ENCODE measurements at places on chromosomes 11 and 22.

DNA sequence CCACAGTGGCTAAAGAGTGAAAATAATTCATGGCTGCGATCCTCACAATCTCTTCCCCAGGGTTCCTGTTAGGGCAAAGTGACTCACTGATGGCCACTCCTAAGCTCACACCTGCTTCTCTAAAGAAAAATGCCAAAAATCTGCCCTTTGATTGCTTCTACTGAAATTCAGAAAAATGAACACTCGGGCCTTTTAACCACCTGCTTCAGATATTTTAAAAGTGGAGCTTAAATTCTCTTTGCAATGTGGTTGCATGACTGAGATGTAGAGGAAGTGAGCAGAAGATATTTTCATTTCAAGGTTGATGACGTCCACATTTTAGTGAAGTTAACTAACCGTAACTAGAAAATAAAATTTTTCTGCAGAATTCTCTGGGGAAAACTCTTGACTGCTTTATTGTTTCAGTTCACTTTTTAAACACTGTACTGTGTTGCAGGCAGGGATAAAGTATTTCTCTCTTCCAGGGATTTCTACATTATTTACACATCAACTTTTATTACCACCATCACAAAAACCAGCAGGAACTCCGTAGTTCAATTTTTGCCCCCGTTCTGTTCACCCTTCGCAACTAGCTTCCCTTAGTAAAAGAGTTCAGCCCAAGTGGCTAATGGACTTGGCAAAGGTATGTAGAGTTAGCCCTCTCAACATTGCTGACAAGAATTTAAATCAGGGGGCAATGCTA lies 8.5 kb downstream of the RAB30 start:
- DNase-seq = no peak

- DNase-seq = no peak
Observed at GRCh38 chr11:121134741-121135312, 33.8 kb downstream of the TECTA start.

DNA sequence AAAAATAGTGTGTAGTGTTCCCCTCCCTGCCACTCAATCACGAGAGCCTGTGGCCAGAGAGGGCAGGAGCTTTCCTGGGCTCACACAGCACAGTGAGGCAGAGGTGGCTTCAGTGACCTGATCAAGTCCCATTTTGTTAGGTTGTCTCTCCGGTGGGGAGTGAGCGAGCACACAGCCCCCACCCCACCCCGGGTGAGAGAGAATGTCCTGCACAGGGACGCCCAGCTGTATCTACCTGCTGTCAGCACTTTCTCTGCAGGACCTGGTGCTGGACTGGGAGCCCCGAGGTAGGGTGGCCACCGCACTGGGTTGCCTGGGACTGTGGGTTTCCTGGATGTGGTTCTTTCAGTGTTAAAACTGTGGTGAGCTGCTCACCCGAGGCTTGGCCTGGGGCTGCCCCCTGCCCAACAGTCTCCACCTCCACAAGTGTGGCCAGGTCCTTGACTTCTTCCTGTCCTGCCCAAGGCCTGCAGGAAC lies 6.1 kb downstream of the CAPN5 start:
- DNase-seq = no peak

DNA sequence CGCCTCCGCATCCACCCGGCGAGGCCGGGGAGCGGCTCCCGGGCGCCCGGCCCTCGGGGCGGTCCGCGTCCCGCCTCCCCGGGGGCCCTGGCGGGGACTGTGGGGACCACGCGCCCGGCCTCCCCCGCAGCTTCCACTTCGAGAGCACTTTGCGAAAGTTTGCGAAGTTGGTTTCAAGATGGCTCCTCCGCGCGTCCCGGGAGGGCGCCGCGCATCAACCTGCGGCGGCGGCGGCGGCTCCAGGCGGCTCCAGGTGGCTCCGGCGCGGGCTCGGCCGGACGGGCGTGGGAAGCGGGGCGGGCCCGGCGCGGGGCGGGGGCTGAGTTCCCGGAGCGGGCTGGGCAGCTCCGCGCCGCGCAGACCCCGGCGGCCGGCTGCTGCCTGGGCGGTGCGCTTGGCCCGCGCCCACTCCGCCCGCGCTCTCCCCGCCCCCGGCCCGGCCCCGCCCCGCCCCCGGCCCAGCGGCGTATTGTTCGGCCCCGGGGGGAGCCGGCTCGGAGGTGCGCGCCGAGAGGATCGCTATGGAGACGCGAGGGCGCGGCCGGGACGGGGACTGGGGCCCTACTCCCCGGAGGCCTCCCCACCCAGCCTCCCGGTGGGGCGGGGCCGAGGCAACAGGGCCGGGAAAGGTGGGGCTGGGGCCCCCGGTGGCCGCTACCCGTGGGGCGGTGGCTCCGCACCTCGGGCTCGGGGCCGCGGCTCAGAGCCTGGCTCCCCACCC lies at the start of gene CELSR1:
Gene CELSR1, minus strand, starts transcription at position 396 of the 721 bp plus-strand sequence. CDS start 450 bp downstream, outside the sequence.
- DNase-seq = no peak

DNA sequence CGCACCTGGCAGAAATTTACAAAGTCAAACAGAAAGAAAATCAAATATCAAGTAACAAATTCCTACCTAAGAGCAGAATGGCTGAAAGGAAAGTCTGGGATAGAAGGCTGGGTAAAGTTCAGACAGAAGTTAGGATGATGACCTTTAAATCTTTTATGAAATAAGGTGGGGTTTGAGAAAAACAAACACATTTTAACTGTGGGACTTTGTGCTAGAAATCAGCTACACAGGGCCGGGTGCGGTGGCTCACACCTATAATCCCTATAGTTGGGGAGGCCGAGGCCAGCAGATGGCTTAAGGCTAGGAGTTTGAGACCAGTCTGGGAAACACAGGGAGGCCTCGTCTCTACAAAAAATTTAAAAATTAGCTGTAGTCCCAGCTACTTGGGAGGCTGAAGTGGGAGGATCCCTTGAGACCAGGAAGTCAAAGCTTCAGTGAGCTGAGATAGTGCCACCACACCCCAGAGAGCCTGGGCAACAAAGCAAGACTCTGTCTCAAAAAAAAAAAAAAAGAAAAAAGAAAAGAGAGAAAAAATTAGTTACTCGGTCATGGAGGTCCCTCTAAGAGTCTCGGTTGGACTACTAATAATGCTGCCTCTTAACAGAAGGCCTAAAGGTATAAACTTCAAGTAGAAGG lies 119.7 kb upstream of the BID start:
- no peak for DNase-seq

DNA sequence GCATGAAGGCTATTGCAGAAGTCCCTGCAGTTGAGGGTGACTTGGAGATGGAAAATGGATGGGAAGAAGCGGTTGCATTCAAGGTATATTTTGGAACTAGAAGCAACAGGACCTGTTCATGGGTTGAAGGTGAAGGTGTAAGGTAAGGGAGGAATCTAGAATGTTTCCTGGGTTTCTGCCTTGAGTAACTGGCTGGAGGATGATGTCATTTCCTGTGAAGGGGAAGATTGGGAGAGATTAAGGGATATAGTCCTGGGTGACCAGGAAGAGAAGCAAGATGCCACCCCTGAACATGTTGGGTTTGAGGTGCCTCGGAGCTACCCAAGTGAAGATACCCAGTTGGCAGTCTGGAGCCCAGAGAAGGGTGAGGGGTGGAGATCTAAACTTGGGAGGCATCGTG lies 12.1 kb upstream of the MOGAT2 start:
- no peak for DNase-seq

- DNase-seq = no peak
Observed at GRCh38 chr11:93501856-93502255, 41.3 kb downstream of the SMCO4 start.

DNA sequence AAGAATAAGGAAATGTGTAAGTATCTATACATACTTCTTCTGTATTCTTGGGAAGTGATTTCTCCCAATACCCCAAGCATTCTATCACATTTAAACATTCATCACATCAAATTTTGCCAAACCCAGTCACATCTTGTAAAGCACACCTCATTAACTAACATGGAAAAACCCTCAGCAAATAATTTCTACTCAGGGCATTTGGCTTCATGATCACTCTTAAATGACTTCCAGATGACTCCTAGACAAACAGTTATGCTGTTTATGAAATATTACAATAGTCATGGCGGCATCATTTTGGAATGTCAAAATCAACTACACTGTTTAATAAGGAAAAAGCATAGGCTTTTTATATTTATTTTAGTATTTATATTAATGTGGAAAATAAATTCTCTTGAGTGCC lies 47.3 kb upstream of the CCDC34 start:
- DNase-seq = no peak

- DNase-seq = peak; percentile 16
Observed at GRCh38 chr11:35554491-35555437, 29.3 kb upstream of the PAMR1 start.

DNA sequence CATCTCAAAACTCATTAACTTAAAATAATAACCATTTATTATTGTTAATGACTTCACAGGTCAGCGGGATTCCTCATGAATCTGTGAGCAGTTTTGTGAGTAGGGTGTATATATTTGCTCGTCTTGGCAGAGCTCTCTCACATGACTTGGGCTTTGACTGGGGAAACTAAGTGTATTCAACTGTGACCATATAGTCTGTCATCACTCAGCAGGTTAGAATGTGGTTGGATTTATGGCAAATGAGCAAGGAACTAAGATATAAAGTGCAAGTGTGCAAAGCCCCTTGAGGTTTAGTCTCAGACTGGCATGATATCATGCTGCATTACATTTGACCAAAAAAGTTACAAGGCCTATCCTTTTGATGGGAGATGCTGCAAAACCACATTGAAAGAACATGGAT lies 254.8 kb downstream of the CNTN5 start:
- DNase-seq = no peak

DNA sequence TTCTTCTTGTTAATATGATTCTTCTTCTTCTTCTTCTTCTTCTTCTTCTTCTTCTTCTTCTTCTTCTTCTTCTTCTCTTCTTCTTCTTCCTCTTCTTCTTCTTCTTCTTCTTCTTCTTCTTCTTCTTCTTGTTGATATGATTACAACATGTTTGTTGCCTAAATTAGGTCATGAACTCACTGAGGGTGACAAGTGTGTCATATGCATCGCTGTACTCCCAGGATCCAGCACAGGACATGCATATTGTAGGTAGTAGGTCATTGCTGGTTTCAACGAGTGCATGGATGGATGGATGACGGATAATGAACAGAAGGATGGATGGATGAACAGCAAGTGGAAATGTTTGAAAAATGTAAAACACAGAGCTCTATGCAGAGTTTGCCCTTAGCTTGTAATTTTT lies 14.9 kb upstream of the PVALB start:
- DNase-seq = no peak

DNA sequence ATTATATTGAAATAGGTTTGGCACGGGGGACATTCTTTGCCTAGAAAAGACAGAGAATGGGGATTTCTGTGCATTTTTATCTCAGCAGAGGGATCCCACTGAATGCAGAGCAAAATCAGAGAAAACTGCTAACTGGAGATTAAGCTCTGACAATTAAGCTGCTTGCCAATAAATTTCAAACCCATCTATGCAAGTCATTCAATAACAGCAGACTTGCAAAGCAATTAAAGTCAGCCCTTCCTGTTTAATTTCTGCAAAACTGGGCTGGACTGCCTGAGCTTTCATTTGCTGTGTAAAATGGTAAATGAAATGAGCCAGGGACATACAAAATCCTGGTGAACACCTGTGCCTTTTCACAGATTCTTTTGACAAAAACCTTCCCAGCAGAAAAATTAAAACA lies 1273.9 kb upstream of the CNTN5 start:
- DNase-seq = no peak

DNA sequence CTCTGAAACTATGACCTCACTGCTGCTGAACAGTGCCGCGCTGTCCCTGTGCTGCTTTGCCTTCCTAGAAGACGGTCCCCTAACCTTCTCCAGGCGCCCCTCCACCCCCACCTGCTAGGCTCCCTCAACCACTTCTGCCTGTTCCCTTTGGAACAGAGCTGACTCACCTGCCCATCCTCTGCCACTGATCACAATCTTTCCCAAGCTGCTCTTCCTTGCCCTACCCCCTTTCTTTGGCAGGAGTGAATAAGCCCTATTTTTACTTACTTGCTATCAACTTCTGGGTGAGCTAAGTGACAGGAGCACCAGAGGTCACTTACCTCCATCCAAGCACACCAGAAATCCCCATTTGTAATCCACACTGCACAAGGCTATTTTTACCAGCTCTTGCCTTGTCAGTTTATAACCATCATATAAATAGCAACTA lies 116.0 kb upstream of the BID start:
- no peak for DNase-seq

DNA sequence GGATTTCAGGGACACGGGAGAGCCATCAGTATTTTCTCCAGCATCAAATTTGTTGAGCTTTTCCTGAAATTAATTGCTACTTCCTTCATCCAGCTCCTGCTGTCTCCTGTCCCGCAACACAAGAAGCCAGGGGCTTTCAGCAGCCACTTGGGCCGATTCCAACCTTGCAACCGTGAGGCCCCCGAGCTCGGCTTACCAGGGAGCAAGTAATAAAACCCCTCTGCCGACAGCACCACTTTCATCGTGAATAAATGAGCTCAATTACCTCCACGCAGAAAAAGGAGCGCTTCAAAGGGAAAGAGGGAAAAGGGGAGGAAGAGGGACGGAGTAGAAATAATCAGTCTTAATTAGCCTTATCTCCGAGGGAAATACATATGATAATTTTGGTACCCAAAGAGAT lies 76.6 kb downstream of the CELSR1 start:
- DNase-seq = no peak

GRCh38 chr11:23679041-23679440 lies 817.8 kb upstream of the LUZP2 start:
- DNase-seq = peak; percentile 20

DNA sequence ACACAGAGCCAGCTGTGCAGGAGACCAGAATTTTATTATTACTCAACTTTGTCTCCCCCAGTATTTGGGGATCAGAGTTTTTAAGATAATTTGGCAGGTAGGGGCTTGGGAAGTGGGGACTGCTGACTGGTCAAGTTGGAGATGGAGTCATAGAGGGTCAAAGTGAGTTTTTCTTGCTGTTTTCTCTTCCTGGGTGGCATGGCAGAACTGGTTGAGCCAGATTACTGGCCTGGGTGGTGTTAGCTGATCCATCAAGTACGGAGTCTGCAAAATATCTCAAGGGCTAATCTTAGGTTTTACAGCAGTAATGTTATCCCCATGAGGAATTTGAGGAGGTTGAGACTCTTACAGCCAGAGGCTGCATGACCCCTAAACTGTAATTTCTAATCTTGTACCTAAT lies 153.5 kb downstream of the OR4C45 start:
- DNase-seq = no peak

DNA sequence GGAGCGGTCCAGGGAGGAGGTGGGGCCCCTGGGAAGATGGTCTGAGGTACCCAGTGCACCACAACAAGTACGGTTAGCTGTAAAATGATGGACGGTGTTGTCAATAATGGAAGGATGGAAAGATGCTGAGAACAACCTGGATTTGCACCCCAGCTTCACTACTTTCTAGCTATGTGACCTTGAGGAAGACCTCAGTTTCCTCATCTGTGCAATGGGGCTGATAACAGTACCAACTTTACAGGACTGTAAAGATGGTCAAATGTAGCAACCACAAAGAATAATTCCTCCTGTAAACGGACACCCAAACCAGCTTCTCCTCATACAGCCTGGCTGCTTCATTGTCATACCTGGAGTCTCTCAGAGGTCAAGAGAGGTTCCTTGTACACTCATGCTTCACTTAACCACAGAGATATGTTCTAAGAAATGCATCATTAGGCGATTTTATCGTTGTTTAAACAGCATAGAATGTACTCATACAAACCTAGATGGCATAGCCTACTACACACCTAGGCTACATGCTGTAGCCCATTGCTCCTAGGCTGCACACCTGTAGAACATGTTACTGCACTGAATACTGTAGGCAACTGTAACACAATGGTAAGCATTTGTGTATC lies 65.5 kb upstream of the LMO2 start:
- DNase-seq = no peak

Data from NCI-H510A treated with DMSO at 0.1 percent for 48 hours (cell line).